ENCODE measurements at places on chromosomes 16 and 17.

- DNase-seq, result peak; percentile 74
These were observed at the start of gene GABARAPL2 for GRCh38 chr16:75566040-75566757. GABARAPL2 (plus strand) TSS chr16:75566379; CDS start chr16:75566487, 108 bp downstream.

GRCh38 chr17:21250854-21251253, 2.4 kb downstream of the NATD1 start:
- DNase-seq, result no peak

- DNase-seq, result peak; percentile 33
These were observed 7.9 kb upstream of the SOST start for GRCh38 chr17:43766413-43767052.

DNA sequence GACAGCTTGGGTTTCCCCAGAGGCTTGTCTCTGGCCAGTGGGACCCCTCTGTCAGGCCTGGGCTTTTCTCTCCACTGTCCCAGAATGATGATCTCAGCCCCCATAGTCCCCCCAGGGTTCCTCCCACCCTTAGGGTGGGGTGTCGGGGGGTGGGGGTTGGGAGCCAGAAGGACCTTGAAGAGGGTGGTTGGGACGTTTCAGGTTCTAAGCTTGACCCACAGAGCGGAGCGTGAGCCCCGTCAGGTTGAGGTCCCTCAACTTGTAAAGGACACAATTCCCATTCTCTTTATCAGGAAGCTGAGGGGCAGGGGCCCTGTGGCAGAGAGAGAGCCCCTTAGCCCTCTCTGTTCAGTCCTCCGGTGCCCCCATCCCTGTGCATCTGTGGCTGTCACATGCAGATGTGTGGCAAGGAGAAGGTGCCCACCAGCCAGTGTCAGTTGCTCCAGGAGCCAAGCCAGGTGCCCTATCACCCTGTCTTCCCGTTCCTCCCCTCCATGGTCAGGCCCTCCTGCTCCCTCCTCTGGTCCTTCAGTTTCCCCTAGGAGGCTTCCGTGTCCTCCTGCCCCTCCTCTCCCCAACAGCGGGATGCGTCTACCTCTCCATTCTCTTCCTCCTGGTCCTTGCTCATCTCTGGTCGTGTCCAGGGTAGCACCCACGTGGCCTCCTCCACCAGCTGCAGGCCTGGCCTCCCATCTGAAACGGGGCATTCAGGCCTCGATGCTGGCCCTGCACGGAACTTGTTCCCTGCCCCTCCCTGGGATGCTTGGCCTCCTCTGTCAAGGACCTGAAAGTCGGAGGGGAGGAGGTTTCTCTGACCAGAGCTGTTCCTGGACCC, 1.5 kb upstream of the NTN3 start:
- no peak for DNase-seq

DNA sequence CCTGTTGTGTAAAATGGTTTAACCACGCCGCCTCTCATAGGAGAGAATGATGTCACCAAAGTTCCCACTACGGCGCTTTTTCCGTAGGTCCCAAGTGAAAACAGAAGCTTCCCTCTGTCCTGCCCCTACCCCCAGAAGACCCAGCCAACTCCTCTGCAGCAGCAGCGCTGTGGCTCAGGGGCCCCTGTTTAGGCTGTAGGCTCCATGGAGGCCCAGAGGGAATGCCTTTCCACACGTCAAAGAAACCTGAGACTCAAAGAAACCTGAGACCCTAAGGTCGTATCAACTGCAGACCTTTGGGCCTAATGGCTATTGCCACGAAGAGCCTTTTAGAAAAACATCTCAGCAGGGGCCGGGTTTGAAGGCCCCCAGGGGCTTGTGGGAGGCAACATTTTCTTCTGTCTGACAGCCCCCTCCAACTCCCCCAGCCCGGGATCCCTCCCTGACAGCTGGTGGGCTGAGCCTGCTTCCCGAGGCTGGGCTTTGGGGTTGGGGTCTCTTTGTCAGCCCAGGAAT, 43.1 kb upstream of the MEAK7 start:
- DNase-seq, result no peak

DNA sequence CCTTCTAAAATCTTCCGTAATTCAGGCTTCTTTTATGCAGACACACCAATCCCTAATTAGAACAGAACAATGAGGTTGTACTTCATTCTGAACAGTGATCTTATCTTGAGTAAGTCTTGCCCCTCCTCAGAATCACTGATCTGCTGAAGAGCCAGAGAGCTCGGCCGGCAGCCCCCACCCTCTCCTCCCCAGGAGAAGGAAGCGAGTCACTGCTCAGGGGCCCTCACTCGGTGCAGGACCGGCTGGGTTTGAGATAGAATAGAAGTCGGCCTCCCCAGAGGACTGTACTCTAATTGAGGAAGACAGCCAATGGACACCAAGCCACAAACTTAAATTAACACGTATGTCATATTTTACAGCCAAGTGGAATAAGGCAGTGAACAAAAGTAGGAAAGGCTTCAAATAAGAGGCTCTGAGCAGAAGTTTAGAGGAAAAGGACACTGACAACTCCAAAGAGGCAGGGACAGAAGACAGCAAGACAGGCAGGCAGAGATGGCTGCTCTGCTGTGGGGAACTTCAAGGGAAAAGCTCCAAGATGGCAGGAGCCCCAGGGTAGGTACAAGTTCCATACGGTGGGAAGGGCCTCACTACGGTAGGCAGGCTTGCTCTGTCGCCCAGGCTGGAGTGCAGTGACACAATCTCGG, 18.6 kb downstream of the CREBBP start:
- DNase-seq, result peak; percentile 50

DNA sequence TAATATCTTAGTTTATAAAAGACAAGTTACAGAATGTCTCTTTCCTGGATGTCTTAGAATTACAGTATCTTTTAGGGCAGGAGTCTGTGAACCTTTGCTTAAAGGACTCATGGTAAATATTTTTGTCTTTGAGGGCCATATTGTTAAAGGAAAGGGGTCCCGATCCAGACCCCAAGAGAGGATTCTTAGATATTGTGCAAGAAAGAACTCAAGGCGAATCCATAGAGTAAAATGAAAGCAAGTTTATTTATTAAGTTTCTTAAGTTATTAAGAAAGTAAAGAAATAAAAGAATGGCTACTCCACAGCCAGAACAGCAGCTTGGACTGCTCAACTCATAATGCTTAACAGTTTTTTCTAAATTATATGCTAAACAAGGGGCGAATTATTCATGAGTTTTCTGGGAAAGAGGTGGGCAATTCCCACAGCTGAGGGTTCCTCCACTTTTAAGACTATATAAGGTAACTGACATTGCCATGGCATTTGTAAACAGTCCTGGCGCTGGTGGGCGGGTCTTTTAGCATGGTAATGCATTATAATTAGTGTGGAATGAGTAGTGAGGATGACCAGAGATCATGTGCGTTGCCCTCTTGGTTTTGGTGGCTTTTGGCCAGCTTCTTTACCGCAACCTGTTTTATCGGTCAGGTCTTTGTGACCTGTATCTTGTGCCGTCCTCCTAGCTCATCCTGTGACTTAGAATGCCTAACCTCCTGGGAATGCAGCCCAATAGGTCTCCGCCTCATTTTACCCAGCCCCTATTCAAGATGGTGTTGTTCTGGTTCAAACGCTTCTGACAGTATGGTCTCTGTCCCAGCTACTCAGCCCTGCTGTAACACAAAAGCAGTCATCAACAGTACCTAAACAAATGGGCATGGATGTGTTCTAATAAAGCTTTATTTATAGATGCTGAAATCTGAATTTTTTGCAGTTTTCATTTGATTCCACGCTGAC, 53.2 kb downstream of the BMERB1 start:
- no peak for DNase-seq

DNA sequence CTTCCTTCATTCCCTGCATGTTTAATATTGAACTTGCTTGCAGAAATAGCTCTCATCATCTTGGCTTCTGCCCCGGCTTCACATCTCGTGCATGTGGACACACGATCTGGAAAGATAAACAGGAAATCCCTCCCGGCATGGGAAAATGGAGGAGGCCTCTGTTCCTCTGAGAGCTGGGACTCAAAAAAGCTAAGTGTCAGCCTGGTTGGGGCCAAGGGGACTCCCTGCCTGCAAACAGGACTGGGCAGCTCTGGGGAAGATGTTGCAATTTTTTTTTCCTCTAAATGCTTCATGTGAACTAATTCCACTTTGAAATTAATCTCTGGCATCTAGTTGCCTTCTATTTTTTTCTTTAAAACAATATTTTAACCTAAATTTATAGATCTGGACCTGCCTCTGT, 24.8 kb downstream of the ITPRIPL2 start:
- DNase-seq, result peak; percentile 72

DNA sequence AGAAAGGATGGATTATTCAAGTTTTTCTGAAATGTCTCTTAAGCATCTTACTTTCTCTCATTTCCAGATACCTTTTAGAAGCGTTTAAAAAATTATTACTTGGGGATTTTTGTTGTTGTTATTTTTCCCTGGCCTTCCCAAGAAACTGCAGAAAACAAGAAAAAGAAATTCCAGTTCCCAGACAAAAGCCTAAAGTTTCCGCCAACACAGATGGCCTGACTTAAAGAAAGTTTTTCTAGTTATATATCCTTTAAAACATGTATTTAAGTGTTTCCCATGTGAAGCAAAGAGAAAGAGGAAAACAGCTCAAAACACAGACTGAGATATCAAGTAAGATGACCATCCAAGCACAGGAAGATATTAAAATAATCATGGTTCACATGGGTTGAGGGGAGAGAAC, 401.7 kb upstream of the MAF start:
- no peak for DNase-seq

GRCh38 chr16:2428051-2428783, 1.0 kb upstream of the CCNF start:
- DNase-seq, result peak; percentile 16

DNA sequence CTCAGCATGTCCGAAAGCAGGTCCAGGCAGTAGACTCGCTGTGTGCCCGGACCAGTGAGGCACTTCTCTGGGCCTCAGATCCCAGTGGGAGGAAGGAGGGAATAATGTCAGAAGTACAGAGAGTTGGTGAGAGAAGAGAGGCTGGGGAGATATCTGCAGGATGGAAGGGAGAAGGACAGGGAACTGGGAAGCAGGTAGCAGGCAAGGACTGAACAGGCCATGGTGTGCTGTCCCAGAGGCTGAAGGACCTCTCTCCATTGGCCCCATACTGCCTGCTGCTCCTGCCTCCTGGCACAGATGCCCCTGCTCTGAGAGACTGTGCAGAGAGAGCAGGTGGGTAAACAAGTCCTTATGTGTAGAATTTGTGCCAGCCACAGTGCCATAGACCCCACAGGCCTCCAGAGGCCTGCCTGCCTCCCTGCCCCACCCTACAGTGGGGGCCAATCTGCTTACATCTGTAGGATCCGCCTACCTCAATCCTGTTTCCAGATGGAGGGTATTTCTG, 34.2 kb upstream of the CRHR1 start:
- DNase-seq, result no peak

- no peak for DNase-seq
These were observed 217.9 kb downstream of the RAB11FIP4 start for GRCh38 chr17:31609331-31609730.

- no peak for DNase-seq
These were observed 243.0 kb upstream of the MYOCD start for GRCh38 chr17:12422651-12423050.

GRCh38 chr17:81687770-81688541, 4.1 kb downstream of the HGS start:
- DNase-seq, result no peak

DNA sequence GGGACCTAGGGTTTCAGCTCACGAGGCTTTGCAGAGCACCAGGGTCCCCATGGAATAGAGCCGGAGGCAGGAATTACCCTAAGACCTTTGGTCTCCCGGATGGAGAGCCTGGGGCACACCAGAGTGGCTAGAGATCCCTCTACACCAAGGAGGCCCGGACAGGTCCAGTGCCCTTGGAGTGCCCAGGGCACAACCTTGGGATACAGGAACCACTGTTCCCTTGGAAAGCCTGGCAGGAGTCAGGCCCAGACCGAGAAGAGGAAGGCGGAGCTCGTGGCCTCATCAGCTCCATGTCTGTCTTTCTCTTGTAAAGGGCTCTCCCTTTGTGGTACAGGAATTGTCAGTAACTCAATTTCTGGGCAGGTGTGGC, 3.8 kb upstream of the DBNDD1 start:
- DNase-seq, result no peak

- no peak for DNase-seq
These were observed 32.4 kb downstream of the CACNG3 start for GRCh38 chr16:24288516-24288915.

GRCh38 chr17:37135576-37135975, 186.8 kb downstream of the AATF start:
- DNase-seq, result no peak

GRCh38 chr16:67022531-67023214, 6.3 kb upstream of the CBFB start:
- no peak for DNase-seq

GRCh38 chr17:57707892-57708291, 37.2 kb downstream of the CCDC182 start:
- DNase-seq, result no peak

- no peak for DNase-seq
These were observed 568.7 kb upstream of the HSBP1 start for GRCh38 chr16:83238949-83239691.

DNA sequence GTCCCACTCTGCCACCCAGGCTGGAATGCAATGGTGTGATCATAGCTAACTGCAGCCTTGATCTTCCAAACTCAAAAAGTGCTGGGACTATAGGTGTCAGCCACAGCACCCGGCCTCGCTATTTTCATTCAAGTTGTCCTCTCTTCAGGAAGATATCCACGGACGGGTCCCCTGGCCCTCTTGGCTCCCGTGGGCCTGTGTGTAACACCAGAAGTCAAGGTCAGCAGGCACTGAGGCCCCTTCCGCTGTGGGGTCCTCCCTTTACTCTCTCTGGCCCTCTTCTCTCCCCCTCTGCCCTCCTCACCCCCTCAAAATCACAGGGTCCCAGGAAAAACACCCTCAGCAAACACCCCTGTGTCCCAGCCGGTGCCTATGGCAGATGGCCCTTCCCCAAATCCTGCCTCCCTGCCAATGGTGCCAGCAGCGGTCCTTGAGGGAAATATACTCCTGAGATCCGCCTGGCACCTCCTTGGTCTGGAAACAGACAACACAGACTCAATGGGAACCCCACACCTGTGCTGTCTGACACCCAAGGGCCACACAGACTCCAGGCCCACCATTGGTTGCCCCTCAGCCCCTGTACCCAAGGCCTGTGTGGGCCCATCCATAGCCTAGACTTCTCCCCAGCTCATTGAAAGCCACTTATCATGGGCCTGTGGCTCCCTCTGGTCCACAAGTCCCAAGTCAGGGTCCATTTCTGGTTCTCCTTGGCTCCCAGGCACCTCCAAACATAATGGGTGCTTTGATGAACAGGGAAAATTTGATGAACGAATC, 221.5 kb downstream of the ZNF423 start:
- no peak for DNase-seq
